ENCODE measurements at places on chromosomes 12 and 14.

GRCh38 chr12:100858656-100859055, 64.1 kb downstream of the ANO4 start:
- no peak for DNase-seq

DNA sequence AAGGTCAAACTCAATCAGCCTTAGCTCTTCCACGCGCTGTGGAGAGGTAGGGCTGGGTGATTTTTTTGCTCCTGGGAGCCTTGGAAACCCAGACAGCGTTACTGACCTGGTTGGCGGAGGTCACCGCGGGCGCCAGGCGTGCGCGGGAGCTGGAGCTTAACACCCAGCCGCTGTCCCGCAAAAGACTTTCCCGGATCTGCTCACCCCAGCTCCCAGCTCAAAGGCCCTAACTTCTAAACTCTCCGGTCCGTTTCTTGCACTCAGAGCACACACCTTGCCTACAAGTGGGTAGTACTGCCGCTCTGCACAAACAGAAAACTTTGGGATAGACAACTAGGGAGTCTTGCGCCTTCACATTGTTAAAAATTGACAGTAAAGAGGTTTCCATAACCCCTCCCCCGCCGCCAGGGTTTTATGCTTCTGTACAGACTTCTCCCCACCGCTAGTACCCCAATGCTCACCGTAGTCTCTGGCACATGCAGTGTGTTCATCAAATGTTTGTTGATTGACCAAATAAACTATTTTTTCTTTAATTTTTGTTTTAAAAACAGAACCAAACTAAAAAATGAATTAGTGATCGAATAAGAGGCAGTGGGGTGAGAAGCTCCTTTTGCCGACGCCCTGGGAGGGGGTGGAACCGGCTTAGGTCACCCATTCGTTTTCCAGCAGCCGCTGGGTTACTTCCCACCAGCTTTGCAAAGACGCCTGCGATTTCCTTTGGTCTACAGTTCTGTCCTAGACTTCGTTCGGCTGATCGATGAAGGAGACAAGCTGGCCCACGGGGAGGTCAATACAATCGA, 12.7 kb upstream of the TBX3 start:
- no peak for DNase-seq

DNA sequence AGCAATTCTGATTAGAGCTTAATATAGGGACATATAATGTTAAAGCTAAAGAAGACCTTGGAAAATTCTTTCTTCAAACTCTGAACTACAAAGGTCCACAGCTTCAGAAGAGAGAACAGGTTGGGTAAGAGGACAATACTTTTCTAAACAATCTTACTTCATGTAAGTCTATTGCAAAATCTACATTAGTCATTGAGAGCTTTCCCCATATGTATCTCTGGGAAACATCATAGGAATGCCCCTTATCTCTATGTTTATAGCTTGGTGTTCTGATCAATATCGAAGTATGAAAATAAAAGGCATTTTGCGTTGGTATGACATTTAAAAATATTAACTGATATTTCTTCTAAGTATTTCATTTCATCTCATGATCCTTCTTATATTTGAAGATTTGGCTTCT, 962.6 kb downstream of the AACS start:
- DNase-seq, result no peak

DNA sequence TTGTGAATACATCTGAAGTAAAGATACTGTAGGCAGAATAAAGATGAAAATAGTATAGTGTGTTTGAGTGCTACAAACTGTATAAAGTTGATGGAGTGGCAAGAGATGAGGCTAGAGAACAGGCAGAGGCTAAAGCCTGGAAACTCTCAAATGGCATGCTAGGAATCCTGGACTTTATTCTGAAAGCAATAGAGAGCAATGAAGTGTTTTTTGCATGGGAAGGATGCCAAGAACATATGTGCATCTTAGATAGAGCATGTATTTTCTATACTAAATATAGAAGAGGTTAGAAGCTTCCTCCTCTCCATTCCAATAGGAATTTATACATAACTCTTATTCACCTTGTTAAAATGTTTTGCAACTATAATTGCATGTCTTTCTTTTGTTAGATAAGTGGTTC, 86.3 kb upstream of the TMTC2 start:
- no peak for DNase-seq

GRCh38 chr14:96221841-96222240, 17.2 kb downstream of the BDKRB2 start:
- no peak for DNase-seq

DNA sequence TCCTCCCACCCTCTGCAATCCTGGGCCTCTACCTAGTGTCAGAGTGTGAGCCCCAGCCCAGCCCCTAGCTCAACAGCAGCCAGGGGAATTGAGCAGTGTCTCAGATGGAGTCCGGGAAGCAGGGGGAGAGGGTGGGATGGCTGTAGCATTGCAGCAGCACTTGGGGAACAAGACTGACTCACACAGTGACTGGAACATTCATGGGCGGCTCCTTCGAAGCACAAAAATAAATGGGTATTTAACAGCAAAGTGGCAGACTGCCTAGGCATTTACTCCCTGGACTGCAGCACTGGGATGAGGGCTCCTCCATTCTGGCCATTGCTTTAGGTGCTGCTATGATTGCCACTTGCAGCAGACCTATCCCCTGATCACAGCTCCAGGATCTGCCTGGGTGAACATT, 46.0 kb upstream of the STK38L start:
- no peak for DNase-seq

DNA sequence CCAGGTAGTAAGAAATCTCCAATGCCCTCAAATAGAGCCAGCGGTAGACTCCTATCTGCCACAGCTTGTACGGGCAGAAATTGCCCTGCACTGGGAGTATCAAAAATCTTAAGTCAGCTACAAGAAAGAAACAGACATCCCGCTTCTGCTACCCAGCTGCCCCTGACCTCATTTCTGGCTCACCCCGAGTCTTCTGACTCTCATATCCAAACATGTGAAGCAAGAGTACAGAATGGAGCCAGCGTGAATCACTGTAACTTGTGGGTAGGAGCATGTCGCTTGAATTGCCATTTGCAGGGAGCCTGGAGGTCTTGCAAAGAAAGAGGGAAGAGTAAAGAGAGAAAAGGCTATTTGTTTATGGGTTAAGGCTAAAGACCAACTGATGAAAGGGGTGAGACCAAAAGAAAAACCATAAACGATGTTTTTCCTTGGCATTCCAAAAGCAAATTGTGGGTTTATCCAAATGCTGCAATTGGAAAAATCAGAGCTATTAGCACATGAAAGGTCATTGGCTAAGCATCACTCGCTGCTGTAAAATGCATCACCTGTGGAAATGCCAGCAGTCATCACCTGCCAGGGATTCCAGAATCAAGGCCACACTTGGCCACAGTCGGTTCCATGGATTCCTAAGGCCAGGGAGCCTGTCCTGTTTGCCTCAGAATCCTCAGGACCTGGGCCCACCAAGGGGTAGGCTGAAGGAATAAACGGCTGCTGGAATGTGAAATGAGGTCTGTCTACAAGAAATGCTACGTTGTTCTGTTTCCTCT, 86.6 kb downstream of the FOXN3 start:
- DNase-seq, result no peak

DNA sequence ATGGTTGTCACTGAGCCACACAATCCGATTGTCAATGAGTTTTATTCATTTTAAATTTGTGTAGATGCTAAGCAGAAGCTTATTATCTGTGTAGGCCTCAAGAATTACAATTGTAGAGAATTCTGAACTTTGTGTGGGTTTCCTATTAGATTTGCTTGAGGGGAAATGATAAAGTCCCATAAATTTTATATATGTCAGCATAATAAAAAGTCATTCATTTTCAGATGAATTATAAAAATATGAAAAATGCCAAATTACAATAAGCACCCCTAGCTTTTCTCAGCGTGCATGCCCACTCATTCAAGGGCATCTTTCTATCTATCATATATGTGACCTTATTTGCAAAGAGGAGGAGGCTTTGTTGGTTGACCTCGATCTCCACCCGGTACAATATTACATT, 1041.1 kb upstream of the FOXG1 start:
- DNase-seq, result no peak

DNA sequence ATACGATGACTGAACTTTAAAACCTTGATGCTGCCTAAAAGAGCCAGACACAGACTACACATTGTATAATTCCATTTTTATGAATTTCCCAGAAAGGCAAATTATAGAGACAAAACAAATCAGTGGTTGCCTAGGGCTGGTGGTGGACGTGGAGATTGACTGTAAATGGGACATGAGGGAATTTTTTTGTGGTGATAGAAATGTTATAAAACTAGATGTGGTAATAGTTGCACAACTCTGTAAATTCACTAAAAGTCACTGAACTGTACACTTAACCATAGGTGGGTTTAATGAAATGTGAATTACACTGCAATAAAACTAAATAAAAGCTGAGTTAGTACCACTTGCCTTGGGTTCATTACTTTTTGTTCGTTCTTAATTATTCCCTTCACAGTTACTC, 72.1 kb downstream of the PLEKHA5 start:
- DNase-seq, result no peak

DNA sequence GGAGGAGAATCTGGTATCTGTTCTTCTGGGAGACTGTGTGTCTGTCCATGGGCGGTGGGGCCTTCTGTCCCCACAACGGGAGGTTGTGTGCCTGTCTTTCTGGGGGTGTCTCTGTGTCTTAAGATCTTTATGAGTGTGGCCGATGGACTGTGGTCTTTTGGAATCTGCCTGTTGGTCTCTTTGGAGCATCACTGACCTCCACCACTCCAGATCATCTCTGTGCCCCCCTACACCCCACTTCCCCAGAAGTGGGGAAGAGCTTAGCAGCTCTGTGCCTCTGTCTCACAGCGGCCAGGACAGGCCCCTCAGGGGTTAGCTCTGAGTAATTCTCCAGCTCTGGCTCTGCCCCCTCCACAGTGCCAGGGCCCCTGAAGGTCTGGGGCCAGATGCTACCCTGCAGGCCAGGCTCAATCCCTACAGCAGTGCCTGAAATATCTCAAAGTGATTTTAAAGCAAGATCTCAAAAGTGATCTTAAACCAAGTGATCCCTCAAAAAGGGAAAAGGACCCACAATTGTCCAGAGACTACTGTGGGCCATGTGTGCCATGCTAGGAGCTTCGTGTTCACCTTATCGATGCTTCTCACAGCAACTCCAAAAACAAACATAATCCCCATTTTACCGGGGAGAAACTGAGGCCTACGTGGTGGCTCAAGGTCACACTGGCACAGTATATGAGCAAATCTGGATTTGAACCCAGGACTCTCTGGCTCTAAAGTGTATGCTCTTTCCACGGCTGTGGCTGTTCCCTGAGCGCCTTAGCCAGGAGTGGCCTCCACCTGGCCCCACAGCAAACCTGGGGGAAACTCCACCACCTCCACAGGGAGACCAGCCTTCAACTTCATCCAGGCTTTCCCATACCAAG, 26.0 kb upstream of the KRT78 start:
- DNase-seq, result no peak

- DNase-seq, result no peak
Measured at GRCh38 chr14:97306133-97306759, 509.1 kb downstream of the VRK1 start.

DNA sequence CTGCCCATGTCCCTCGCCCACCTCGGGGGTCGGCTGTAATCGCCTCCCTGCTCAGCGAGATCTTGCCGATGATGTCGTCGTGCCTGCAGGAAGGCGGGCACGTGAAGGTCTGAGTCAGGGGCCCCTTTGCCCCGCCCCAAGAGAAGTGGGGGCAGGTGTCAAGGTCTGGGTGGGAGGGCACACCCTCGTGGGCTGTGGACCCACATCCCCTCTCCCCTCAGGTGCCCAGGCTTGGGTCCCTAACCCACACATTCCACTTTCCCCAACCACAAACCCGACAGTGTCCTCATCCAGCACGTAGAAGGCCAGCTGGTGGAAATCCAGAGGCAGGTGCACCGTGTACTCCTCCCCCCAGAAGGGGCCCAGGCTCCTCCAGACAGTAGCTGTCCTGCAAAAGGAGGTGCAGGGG, 7.8 kb downstream of the RASAL1 start:
- no peak for DNase-seq

GRCh38 chr14:25042362-25043299, 7.3 kb downstream of the STXBP6 start:
- DNase-seq, result no peak

DNA sequence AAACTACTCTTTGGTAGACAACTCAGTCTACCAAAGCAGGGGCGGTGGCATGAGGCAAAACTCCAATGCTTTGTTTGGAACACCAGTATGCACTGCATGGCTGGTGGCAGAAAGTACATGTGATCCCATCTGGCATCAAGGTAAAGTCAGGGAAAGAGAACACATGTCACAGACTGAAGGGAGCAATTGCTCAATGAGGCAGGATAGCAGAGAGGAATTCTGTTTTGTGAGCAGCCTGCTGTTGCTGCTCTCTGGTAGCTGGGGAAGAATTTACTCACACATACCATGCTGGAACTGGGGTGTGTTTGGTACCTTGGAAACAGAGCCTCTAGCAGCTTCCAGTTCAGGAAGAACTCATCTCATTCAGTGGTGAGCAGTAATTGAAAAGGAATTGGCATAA, 84.8 kb downstream of the HELB start:
- no peak for DNase-seq

Data from stimulated activated CD4-positive, alpha-beta T cell treated with anti-CD3 and anti-CD28 coated beads, TNF-alpha, amount 100 ng/mL, for 1 hour (primary cell).